ENCODE measurements at places on chromosomes 2 and 18.

DNA sequence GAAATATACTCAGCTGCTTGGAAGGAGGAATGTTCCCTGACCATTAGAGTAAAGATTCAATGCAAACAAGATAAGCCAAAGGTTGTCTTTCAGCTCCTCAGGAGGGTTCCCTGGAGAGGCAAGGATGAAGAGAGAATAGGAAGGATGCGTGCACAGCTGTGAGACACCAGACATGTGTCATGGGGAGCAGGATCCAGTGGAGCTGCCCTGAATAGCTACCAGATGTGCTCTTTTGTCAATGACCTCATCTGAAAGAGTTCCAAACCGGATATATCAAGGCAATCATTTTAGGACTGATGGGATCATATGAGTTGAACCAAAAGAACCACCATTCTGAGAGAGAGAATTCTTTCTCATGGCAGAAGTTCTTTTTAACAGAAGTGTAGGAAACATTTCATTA is 490.6 kb downstream of the IRS1 start:
- DNase-seq = no peak

DNA sequence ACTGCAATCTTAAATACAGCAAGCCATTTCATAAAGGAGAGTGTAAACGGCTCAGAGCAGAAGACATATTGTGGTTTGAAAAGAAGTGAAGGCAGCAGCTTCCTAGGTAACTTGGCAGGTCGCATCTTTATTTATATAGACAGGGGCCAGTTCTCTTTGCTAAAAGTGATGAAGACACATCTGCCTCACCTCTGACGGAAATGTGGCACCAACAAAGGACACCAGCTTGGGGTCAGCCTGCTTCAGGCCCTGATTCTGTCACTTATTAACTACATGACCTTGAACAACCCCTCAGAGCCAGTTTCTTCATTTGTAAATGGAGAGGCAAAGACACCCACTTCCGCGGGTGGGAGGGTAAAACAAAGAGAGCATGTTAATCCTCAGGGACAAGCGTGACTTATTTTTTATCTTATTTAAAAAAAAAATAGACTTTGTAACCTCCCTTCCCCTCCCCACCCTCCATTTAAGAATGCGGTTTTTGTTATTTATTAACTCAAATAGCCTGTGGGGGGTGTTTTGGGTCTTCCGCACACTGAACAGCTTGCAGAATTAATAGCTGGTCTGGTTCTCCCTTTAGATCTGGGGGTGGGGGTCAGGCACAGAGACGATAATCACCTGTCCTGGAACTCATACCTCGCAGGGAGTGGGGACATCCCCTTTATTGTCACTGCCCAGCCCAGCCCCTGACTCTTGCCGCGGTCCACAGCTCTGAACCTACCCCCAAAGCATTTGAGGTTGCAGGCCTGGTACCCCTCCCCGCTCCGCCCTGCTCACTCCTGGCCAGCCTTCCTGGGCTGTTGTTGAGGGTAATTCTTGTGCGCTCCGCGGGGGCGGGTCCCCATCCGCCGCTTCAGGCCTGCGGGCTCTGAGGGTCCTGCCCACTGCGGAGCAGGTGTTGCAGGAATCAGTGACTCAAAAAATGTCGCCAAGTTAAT is 64.2 kb upstream of the TMEM17 start:
- DNase-seq = no peak

DNA sequence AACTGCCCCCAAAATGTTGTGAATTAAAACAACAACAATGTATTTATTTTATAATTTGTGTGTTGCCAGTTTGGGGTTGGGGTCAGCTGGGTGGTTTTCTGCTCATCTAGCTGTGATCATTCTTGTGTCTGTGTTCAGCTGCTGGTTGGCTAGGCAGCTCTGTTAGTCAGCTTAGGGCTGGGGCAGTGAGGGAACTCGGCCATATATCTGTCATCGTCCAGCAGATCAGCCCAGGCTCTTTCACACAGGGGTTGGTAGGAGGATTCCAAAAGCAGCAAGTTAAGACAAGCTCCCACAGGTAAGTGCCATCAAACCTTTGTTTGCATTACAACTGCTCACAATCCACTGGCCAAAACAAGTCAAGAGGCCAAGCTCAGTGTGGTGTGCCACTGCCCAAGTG is 121.5 kb downstream of the LPIN1 start:
- no peak for DNase-seq

GRCh38 chr2:13522917-13523821 is 806.4 kb downstream of the TRIB2 start:
- DNase-seq = no peak

DNA sequence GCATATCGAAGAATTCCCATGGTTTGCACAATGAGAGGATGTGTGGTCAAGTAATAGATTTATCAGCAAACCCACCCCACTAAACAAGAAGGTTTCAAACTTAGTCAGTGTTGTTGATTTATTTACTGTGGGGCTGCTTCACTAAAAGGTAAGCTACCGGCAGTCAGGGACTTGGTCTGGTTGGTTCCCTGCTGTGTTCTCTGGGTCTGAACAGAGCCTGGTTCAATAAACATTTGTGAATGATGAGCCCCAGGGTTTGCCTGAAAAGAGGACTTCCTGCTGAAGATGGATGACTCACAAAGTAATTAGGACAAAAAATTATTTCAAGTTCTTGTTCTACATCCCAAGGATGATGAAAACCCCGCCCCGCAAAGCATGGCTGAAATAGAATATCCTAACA is 108.3 kb downstream of the SPP2 start:
- DNase-seq = no peak

DNA sequence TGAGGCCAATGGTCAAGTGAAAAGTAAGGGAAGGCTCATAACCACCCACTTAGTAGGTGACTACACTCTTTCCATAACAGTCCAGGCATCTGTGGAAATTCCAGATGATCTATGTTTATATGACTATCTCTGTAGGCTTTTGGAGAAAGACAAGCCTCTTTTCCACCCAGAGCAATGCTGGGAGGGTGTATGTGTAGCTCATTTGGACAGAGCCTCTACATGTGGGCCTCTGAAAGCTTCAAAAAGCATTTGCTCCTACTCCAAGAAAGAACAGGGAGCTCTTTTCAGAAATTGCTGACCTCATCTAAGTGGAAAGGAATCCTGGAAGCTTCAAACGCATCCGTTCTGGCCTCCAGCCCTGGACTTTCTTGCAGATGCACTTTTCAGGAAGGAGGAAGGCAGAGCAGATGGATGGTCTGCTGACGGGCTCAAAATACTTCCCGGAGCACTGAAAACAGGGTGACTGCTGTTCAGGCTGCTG is 308.7 kb downstream of the LRATD1 start:
- DNase-seq = no peak

DNA sequence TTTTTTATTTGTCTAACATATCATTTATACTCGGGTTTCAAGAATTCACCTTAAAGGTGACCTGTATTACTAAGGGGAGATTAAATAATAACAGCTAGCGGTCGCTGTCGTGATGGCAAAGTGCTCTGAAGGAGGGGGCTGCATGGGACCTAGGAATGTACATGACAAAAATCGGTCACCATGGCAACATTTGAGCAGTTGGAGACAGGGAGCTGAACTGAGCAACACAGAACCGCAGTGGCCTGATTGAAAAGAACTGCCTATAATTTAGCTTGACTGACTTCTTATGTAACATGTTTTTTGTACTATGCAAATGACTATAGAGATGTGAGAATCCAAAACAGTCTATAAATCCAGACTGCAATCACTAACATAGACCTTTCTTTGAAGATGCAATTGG is 34.3 kb upstream of the EPHA4 start:
- DNase-seq = no peak

Measured in activated T-cell treated with anti-CD3 and anti-CD28 coated beads, Interleukin-2, amount 50 U/mL, for 48 hours (primary cell).